A549 treated with Mapracorat at 1 μM for 4 hours (cell line): ENCODE measurements at places on chromosomes 11 and 22. TPM values are rescaled to one million over a fixed set of nuclear protein-coding genes. Genes with fewer than 3 reads are reported as not detected.

CCDC73 gene
- total RNA-seq: 0.05 TPM in 1 of 5 replicates, not detected in the others

MAPK8IP2 gene
- total RNA-seq: 2.2 to 4.4 TPM (median 3.6 TPM) in 5 replicates

PAX6 gene
- total RNA-seq: 0.55 to 1.6 TPM (median 0.69 TPM) in 5 replicates

PLEKHB1 gene
- total RNA-seq: 0.73 to 1.5 TPM (median 0.86 TPM) in 5 replicates

APOA1 gene
- 0.23 to 0.40 TPM in 2 of 5 replicates, not detected in the others for total RNA-seq

MS4A1 gene
- total RNA-seq: not detected in 5 replicates

OR8D4 gene
- not detected in 5 replicates for total RNA-seq

FREY1 gene
- 0.26 to 0.52 TPM in 2 of 5 replicates, not detected in the others for total RNA-seq

MMP7 gene
- 21.9 to 32.0 TPM (median 23.4 TPM) in 5 replicates for total RNA-seq

NAGA gene
- total RNA-seq: 6.1 to 7.8 TPM (median 6.7 TPM) in 5 replicates

IRF7 gene
- 5.0 to 7.9 TPM (median 6.0 TPM) in 5 replicates for total RNA-seq

MAJIN gene
- not detected in 5 replicates for total RNA-seq

SYT13 gene
- total RNA-seq: 5.8 to 6.6 TPM (median 5.9 TPM) in 5 replicates

TMEM45B gene
- total RNA-seq: 0.07 to 0.22 TPM (median 0.11 TPM) in 3 of 5 replicates, not detected in the others

CTSC gene
- total RNA-seq: 59.7 to 71.7 TPM (median 64.9 TPM) in 5 replicates

TBX10 gene
- total RNA-seq: not detected in 5 replicates
